ENCODE measurements at places on chromosomes 6 and 20. TPM values are rescaled to one million over a fixed set of nuclear protein-coding genes. Genes with fewer than 3 reads are reported as not detected.

DNA sequence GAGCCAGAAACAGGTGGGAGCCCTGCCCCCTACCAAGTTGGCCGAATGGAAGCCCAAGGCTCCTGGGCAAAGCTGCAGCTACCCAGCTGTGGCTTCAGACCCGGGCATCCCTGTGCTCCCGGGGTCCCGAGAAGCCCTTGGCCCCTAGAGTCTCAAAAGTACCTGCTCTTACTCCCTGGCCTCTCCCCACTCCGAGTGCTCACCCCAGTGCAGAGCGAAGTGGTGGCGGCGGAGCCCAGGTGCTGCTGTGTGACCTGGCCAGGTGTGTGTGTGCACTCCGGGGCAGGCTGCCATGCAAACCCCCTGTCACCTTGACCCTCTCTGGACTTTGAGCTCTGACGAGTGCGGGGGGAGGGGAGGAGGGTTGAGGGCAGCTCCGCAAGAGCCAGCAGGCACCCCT lies 493.8 kb upstream of the MANEA start:
- no peak for DNase-seq

DNA sequence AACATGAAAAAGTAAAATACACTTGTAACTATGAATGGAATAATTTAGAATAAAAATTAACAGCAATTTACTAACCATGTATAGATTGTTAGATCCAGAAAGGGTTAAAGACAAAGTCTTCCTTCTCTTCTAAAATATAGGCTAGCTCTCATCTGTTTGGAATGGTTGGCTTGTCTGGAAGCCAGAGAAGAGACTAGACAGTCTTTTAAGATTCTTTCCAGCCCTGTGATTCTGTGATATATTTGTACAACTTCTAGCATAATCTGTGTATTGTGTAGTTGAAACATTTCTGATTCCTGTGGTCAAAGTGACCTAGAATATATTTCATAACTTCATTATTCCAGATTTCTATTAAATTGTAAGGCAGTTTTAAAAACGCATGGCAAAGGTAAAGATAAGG lies 196.6 kb downstream of the UST start:
- DNase-seq: no peak

GRCh38 chr6:104699593-104700329 lies 160.0 kb downstream of the HACE1 start:
- no peak for DNase-seq

GRCh38 chr6:158476389-158476788 lies 83.5 kb upstream of the TMEM181 start:
- DNase-seq: no peak

DNA sequence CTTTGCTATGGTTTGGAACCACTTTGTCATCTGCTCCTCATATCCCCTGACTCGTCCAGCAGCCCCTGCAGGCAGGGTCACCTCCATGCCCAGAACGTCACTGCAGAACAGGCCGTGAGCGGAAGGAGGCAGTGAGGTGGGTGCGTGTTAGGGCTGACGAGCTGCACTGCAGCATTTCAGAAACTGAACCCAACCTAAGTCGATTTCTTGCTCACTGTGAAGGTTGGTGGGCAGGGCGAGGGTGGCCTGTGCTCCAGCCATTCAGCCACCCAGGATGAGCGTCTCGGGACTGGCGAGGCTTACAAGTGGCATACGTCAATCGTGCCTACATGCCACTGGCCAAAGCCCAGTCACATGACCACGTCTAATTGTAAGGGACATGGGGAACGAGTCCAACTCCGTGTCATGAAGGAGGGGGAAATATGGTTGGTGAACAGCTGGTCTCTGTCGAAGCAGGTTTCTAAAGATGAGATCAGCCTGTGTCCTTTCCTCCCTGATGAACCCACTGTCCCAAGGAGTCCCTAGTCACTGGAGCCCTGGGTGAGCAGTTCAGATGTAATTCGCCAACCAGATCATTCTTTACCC lies 289.1 kb downstream of the TAF4 start:
- DNase-seq: no peak

The TRIM40 gene
- not detected for polyA plus RNA-seq

The SLC22A2 gene
- 6.0 TPM for polyA plus RNA-seq

The PKIB gene
- 11.0 TPM for polyA plus RNA-seq

The HLA-DOA gene
- 1.8 TPM for polyA plus RNA-seq

The VARS2 gene
- polyA plus RNA-seq: 93.0 TPM

The SIGLEC1 gene
- polyA plus RNA-seq: 1.1 TPM

Measured in spinal cord (tissue), 10 donors.